ENCODE measurements at places on chromosomes 1 and 21.

DNA sequence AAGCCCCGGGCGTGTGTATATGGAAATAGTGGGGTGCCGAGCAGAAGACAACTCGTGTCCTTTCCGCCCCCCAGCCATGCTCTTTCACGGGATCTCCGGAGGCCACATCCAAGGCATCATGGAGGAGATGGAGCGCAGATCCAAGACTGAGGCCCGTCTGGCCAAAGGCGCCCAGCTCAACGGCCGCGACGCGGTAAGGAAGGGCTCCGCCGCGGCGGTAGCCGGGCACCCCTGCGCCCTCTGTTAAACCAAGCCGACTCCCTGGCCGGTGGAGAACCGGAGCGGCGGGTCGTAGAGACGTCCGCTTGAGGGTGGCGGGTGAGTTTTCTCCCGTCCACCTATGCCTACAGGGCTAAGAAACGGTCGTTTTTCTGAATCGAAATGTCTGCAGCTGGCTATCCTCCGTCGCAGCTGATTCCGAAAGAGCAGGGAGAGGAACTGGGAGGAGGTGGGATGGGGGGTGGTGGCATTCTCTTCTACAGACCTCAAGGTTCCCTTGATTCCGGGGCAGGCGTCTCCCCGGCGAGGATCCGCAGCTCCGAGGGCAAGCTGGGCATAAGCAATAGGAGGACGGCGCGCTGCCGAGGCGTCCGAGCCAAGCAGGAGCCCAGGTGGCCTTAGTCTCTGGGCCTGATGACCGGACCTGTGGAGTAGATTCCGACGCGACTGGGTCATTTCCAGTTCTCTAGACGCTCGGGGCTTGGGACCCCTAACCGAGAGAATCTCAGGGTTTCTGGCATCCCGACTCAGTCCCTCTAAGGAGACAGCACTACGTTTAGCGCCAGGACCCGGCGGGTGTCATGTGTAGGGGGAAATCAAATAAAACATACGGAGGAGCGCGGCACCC, 856 bp downstream of the LHX9 start:
- DNase-seq, result no peak

- DNase-seq, result no peak
These were observed 685.3 kb upstream of the CHRM3 start for GRCh38 chr1:238701024-238701423.

DNA sequence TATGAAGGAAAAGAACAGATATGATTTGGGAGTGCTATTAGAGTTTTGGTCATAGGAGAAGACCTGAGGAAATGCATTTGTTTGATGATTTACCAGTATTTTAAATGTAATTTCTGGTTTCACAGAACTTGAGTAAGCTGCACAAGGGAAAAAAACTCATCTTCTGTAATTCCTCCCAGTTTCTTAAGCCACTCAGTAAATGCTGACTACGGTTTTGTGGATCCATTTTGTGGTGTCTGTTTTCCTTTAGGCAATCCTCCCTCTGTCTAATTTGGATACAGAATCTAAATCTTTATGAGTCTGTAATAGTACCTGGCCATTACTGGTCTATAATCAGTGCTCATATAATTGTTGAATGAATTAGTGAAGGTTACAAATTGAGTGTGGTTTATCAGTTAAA, 72.0 kb downstream of the OLFML2B start:
- no peak for DNase-seq

GRCh38 chr1:192436441-192437078, 119.8 kb downstream of the RGS21 start:
- DNase-seq, result no peak

- DNase-seq, result no peak
These were observed 42.7 kb downstream of the EBNA1BP2 start for GRCh38 chr1:43129426-43129825.

DNA sequence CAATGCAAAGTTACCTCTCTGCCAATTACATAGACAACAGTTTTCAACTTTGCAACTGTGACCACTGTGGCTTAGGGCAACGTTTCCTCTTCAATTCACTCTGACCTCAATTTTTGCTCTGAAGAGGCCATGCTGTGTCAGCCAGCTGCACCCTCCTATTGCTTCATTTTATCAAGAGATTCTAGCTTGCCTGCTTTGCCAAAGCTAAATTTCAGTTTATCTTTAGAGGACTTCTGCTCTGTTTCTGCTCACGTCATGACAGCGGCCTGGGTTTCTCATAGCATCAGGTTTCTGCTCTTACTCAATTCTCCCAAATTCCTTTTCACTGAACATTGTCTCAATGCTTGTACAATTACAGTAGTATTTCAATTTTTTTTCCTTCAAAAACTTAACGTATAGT, 154.6 kb downstream of the PLA2G4A start:
- no peak for DNase-seq

DNA sequence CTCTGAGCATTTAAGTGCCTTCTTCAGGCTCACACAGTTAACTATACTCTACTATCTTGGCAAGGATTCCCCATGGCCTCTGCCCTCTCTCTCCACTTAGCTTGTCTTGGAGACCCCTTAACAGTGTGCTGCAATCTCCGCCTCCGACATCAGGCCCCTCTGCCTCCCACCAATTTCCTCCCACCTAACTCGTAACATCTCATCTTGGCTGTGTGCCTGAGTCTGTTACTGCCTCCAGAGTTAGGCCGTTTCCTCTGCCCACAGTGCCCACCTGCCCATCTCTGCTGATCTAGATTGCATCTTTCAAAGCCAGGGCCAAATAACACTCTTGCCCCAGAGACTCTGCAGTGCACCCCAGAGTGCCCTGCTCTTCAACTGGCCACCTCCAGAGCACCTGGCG, 244.3 kb upstream of the TMEM51 start:
- no peak for DNase-seq
